ENCODE measurements at places on chromosomes 16 and 17. TPM values are rescaled to one million over a fixed set of nuclear protein-coding genes. Genes with fewer than 3 reads are reported as not detected.

The ST3GAL2 gene
- 49.0 TPM for total RNA-seq

The WNT3 gene
- total RNA-seq, result 22.7 TPM

The MTSS2 gene
- 42.5 TPM for total RNA-seq

The KRT20 gene
- not detected for total RNA-seq

DNA sequence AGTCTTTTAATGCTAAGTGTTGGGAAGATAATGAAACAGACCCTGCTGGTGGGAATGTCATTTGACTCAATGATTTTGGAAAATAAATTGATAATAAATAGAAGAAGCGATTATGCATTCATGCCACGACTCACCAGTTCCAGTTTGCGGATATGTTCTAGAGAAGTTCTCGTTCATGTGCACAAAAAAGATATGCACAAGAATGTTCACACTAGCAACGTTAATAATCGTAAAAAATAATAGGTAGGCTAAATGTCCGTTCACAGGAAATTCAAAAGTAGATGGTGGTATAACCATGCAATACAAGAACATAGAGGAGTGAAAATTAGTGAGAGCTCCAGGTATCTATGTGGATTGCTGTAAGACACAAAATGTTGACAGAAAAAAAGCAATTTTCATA, 59.8 kb downstream of the NACA2 start:
- DNase-seq, result no peak

- DNase-seq, result peak; percentile 14
Measured at GRCh38 chr16:55640701-55641327, 15.0 kb upstream of the SLC6A2 start.

DNA sequence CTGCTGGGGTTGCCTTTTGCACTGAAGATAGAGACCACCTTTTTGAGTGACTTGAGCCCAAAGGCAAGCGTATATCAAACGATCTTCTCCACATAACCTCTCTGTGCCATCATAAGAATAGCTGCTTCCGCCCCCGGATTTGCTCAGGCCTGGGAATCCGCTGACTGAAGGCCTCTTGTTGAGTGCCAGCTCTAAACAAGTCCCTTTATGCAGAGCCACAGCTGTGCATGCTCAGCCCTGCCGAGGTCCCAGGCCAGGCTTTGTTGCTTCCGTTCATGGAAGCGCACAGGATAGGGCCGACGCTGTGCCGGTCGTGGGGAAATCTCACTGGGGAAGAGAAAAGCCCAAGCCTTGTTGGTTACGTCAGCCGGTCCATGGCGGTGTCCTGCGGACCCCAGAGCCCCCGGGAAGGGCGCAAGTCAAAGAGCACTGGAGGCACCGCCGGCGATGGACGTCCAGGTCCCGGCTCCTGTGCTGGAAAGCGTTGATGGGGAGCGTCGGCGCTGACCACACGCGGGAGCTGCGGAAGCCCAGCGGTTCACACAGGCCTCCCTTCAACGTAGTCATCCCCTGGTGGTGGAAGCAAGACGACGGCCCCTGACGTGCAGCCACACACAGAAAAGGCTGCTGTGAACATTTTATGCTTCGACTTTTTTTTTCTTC, 23.5 kb upstream of the RPL13 start:
- no peak for DNase-seq

DNA sequence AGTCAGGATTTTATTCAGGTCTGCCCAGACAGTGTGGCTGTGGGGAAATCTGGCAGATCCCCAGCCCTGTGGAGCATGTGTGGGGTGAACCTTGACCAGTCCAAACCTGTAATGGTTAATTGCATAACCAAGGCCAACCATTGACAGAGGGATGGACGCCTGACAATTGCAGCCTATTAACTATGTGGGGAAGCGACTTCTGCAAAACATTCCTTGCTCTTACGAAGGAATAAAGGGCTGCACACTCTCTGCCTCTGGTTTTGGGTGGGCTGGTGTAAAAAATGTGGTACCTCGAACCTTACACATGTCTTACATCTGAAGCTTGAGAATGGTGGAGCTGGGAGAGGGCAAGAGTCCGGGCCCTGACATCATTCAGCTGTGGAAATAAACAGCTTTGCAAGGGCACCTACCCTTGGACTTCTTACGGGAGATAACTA, 35.8 kb downstream of the MAF start:
- DNase-seq, result no peak

- no peak for DNase-seq
Measured at GRCh38 chr17:81332118-81332834, 37.2 kb upstream of the SLC38A10 start.

DNA sequence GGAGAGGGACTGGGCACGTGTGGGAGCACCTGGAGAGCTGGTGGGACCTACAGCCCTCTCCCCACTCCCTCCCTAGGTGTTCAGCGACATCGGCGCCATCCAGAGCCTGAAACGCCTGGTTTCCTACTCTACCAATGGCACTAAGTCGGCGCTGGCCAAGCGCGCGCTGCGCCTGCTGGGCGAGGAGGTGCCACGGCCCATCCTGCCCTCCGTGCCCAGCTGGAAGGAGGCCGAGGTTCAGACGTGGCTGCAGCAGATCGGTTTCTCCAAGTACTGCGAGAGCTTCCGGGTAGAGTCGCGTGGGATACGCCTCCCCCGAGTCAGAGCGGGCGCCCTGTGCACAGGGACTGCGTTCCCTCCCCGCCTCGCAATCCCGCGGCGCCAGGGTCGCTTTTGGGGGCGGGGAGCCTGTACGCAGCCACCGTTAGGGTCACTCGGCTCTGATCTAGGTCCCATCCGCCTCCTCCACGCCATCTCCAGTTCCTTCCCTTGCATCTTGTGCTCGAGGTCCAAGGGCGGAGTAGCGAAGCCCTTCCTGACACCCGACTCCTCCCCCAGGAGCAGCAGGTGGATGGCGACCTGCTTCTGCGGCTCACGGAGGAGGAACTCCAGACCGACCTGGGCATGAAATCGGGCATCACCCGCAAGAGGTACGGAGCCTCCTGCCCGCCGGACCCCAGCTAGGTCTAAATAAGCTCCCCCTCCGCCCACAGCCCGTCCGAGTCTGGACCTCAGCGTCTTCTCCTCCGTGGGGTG, 13.0 kb downstream of the SARM1 start:
- peak; percentile 75 for DNase-seq

DNA sequence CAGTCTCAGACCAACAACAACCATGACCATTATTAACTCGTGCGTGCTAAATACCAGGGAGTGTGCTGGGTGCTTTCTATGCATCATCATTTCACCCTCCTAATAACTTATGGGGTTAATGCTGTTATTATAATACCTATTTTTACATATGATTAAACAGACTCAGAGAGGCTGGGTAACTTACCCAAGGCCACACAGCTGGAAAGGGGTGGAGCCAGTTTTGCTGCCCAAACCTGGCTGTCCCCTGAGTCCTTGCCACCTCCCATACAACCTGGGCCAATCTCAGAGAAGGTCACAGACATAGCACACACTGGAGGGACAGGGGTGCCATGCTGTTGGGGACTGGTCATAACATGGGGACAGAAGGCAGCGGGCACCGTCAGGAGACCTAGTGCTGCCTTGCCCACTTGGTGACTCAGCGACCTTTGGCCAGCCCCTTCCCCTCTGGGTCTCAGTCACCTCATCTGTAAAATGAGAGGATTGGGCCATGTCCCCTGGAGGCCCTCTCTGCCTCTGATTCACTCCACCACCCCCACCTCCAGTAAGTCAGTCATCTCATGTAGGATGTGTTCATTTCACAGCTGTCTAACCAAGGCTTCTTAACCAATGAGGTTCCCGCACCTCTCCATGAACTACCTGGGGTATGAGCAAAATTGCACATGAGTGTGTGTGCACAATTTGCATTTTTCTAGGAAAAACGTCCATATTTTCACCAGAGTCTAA, 11.4 kb upstream of the FADS6 start:
- no peak for DNase-seq

DNA sequence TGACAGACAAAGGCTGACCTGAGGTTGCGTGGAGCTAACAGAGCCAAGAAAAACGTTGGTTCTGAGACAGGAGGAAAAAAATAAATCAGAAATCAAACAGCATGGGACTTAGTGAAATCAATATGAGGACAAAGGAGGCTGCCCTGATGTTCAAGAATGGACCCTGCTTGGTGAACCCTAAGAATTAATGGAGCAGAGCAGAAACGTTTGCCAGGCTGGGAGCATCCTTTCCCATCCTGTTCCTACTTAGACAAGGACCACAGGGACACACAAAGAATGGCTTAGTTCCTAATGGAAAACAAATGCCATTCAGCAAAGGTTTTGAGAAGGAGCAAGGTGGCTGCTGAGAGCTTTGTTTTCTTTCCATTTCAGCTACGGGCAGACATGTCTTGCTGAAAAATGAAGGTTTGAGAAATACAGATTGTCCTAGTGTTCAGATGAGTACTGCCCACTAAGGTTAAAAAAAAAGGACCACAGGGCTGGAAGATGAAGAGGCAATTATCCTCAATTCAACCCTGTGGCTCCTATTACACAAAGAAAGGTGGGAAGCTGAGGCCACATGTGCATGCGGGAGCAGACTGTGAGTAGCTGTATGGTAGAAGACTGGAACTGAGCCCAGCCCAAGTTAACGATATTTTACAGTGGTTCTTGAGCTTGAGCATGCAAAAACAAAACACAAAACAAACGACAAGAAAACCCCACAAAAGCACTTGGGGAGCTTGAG, 230.1 kb downstream of the SLC39A11 start:
- no peak for DNase-seq
